ENCODE measurements at places on chromosomes 7 and 10. TPM values are rescaled to one million over a fixed set of nuclear protein-coding genes. Genes with fewer than 3 reads are reported as not detected.

MYO1G gene
- 457 TPM for total RNA-seq

CFAP43 gene
- not detected for total RNA-seq

ENKUR gene
- not detected for total RNA-seq

NME8 gene
- total RNA-seq: not detected

ZNF425 gene
- total RNA-seq: 0.67 TPM

OR2A5 gene
- total RNA-seq: not detected

SKIDA1 gene
- 0.33 TPM for total RNA-seq

MKX gene
- not detected for total RNA-seq

SH2D4B gene
- 0.10 TPM for total RNA-seq

ZNF239 gene
- 0.45 TPM for total RNA-seq

PON1 gene
- not detected for total RNA-seq

FIGNL1 gene
- 37.4 TPM for total RNA-seq

ZNF365 gene
- 0.04 TPM for total RNA-seq

All from activated CD4-positive, alpha-beta T cell treated with anti-CD3 and anti-CD28 coated beads, Interleukin-2, amount 10 ng/mL, durations not matched to agents 7 days and 5 days (primary cell).